ENCODE measurements at places on chromosomes 11 and 22.

GRCh38 chr11:78708388-78708787 lies 133.7 kb upstream of the NARS2 start:
- no peak for DNase-seq

- DNase-seq = no peak
Measured at GRCh38 chr11:34651551-34651950, 30.7 kb downstream of the EHF start.

DNA sequence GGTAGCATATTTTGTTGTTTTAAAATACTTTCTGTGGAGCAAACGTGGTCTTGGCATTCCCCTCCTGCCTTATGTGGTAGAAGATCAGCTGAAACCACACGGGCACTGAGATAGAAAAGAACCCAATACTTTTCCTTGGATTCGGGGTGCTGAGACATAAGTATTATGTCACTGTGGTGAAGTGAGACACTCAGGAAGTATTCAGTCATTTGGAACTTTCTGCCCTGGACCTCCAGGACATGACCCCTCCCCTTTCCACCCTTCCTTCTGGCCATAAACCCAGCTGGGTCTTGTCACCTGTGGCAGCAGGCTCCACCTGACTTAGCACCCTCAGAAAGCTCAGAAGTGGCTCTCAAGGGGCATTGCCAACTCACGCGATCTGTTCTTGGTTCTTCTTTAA lies 123.4 kb downstream of the SWAP70 start:
- no peak for DNase-seq

- peak; percentile 51 for DNase-seq
Measured at GRCh38 chr11:130071211-130071712, 1.6 kb downstream of the APLP2 start.

DNA sequence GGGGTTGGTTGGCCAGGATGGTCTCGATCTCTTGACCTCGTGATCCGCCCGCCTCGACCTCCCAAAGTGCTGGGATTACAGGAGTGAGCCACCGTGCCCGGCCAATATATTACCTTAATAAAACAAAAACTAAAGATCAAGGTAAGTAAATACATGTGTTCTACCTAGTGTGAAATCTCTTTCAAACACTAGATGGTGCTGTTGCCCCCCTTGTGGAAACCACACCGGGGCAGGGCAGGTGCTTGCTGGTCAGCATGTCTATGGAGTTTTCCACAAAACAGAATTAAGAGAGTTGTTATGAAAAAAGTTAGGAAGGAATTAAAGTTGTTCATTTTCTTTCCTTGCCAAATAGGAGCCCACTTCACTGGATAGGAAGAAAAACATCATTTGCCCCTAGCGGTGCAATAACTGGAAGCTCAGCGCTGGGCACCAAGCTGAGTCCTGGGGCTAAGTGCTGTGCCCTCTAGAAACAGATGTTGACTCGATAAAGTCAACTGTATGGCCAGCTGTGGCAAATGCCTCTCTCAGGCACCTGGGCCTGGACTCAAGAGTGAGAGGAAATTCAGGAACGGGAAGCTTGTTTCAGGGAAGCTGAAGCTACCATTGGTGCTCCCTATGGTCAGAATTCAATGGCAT lies 6.3 kb upstream of the KCNJ5 start:
- DNase-seq = peak; percentile 83

DNA sequence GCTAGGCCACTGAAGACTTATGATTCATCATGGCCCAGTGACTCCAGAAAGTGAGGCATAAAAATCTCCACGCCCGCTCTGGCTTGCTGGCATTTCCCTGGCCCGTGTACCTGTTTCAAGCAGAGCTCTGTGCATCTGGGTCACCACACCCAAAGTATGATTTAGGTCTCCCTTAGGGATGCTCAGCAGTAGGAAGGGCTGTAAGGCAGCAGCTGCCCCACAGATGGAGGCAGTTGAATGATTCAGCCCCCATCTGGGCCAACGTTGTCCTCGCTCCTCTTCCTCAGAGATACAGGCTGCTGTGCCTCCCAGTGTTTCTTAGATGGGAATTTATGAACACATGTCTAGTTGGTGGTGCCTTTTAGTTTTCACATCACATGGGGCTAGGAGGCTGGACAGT lies 21.6 kb downstream of the GPR83 start:
- no peak for DNase-seq

DNA sequence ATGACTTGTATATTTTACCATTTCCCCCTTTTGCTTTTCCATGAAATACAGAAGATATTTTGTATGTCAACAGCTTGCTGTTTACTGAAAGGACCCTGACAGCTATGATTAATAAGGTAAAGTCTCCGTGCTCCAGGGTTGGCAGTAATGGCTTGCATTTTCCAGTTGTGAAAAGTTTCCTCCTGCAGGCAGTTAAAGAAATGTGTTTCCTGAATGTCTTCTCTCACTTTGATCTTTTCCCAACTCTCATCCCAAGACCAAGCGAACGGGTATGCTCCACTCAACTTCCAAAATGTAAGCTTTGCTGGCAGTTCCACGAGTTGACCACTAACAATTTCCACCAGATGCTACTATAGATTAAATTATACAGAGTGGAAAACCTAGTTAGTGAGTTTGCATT lies 8.9 kb downstream of the FIBIN start:
- DNase-seq = no peak

DNA sequence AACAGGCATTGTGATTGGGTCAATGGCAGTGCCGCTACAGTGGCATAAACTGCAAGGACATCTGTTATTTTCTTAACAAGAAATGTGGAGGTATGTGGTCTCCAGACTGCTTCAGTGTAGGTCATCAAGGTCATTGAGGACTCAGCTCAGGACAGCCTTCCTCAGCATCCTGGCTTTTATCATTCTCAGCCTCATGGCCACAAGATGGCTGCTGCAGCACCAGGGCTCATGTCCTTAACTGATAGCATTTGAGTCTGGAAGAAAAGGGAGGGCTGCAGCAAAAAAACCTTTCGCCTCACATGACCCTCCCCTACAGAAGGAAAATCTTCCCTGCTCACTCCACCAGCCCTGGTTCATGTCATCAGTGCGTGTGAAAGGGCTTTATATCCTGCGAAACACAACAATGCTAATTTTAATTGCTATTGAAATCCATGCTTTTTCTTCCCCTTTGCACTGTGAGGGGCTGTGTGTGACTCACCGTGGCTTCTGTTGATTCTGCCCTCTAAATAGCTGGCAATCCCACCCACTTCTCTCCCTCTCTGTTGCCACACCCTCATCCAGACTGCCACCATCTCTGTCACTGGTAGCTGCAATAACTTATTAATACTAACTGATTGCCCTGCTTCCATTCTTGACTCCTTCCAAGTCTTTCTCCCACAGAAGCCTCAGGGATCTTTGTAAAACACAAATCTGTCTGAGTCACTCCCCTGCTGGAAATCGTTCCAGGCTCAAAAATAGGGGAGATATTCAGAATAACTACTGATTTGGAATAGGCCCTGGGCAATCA lies 43.8 kb downstream of the CHRDL2 start:
- no peak for DNase-seq

- no peak for DNase-seq
Measured at GRCh38 chr22:42752912-42753311, 32.2 kb upstream of the A4GALT start.

DNA sequence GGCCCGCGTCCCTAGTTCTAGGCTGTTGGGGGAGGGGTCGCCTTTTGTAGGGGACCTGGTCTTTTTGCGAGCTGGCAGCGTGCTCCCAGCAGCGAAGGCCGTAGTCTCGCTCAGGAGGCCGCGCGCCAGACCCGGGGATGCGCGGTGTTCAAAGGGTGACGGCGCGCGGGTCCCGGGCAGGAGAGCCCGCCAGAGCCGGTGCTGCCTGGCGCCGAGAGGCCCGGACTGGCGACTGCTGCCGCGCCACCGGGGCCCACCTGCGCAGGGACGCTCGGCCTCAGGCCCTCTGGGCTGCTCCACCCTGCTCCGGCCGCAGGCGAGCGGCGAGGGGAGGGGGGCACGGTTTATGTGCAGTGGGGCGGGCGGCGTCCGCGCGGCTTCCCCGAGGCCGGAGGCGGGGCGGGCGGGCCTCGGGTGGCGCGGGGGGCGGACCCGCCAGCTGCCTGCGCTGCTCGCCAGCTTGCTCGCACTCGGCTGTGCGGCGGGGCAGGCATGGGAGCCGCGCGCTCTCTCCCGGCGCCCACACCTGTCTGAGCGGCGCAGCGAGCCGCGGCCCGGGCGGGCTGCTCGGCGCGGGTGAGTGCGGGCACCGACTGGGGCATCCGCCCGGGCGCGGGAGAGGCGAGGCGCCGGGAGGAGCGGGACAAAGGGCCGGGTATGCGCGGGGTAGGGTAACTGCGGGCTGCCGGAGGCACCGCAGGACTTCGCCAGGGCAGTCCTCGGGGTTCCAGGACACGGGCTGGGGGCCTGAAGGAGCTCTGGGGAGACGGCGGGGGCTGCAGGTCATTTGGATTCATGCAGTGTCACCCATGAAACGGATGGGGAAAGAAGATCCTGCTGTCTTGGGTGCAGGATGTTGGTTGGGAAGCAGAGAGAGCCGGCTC lies at the start of gene PRSS23:
PRSS23 (plus strand) TSS at position 467 of the 884 bp plus-strand sequence. CDS start 7,102 bp downstream, outside the sequence.
- DNase-seq = no peak

GRCh38 chr11:119029340-119030028 lies 1.2 kb downstream of the SLC37A4 start:
- DNase-seq = no peak

DNA sequence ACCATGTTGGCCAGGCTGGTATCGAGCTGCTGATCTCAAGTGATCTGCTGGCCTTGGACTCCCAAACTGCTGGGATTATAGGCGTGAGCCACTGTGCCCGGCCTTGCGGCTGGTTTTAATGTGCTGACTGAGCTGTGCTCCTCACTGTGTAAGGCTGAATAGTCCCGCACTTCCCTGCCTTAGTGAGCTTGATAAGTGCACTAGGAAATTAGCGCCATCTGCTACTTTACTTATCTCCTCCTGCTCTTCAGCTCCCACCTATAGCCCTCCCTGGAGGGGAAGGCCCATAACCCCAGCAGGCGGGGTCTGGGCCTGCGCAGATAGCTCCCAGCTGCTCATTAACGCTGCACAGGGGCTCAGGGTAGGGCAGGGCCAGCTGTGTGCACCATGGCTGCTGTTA lies 49.4 kb downstream of the CLMP start:
- no peak for DNase-seq

DNA sequence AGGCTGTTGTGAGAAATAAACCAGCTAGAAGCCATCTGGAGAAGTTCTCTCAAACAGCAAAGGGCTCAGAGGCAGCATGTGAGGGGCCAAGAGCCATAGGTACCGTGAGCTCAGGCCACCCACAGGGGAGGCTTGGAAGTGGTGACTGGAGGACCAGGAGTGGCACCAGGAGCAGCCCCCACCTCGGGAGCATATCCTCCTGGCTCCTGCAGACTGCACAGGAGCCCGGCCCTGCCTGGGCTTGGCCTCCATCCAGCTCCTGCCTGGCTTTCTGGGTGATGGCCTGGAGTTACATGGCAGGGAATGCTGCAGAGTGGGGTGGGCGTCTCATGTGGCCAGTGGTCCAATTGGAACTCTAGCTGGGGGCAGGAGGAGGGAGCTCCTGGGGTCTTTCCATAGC lies 4.2 kb upstream of the MPPED1 start:
- no peak for DNase-seq

DNA sequence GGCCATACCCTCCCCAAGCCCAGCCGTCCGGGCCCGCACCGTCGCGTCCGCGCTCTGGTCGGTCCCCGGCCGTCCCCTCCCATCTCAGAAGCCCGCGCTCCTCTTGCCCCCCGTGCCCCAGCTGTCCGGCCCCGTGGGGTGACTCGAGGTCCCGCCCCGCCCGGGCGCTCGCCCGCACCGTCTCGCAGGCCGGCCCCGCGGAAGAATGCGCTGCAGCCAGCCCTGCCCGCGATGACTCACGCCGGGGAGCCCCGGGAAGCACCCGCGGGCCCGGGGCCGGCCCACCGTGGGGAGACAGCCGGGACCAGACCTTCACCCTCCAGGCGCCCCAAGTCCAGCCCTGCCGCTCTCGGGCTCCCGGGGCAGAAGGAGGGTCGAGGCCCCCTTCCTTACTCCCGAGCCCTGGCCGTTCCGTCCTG lies 320 bp upstream of the PHLDA2 start:
- DNase-seq = no peak

DNA sequence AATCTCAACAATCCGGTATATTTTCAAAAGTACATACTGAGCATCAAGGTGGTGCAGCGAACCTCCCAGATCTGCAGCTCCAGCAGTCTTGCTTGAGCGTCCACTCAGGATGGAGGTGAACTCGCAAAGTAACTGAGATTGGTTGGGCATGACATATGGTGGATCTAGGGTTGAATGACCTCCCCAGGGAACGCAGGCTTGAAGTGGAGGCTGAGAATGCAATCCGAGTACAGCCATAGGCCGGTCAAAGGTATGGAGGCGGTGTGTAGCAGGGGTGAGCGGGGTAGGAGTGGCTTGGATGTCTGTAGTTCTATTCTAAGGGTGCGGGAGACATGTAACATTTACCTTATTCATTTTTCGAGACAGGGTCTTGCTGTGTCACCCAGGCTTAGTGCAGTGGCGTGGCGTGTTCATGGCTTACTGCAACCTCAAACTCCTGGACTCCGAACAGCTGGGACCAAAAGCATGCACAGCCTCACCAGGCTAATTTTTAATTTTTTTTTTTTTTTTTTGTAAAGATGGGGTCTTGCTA lies 631 bp upstream of the C22orf39 start:
- DNase-seq = peak; percentile 96

GRCh38 chr11:6202041-6202440 lies 3.0 kb downstream of the OR52W1 start:
- no peak for DNase-seq

DNA sequence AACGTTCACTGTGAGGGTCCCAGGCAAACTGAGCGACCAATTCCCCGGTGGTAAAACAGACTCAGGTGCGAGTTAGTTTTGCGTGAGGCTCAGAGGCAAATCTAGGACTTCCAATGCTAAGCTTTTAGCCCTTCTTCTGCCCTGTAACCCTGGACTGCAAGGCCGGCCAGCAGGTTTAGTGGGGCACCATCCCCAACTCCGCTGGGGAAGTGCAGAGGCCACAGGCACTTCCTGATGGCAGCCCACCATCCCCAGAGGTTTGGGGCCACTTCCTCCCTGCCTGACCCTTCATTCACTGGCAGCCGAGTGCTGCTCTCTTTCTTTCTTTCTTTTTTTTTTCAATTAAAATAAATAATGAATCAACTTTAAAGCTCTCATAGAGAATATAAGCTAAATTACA lies 124.6 kb upstream of the B3GAT1 start:
- no peak for DNase-seq

- DNase-seq = no peak
Measured at GRCh38 chr11:43916621-43917020, 25.8 kb upstream of the C11orf96 start.

DNA sequence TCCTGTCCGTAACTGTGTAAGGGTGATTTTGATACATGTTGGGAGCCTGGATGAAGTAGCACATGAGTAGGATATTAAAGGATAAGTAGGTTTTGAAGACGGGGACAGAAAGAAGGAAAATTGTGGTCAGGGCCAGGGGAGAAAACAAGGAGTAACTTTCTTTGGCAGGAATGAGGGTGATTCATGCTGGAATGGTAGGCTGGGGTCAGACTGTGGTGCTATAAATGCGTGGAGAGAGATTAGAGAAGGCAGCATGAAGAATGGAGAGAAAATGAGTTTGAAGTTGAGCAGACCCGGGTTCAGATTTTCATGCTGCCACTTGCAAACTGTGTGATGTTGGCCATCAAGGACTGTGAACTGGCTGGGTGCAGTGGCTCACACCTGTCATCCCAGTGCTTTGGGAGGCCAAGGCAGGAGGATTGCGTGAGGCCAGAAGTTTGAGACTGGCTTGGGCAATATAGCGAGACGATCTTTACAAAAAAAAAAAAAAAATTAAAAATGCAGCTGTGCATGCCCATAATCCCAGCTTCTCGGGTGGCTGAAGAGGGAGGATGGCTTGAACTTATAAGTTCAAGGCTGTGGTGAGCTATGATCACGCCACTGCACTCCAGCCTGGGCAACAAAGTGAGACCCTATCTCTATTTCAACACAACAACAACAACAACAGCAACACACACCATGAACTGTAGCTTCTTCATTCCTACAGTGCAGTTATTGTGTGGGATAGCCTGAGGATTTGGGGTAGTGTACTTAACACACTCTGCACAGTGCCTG lies 22.3 kb downstream of the ZBTB16 start:
- no peak for DNase-seq
